ENCODE measurements at places on chromosomes 12 and 14.

DNA sequence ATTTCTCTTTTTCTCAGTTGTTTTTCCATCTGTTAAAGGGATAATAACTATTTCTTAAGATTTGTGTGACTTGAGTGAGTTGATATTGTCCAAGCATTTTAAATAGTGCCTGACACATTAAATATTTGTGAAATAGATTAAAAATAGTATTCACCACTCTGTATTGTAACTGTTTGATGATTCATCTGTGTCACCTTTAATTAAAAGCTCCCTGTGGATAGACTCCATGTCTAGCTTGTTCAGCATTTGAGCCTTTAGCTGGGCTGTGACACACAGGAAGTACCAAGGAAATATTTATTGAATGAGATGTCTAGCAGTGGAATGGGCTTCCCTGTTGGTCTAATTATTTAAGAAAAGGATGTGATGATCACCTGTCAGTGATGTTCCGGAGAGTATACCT, 1.8 kb upstream of the GLIPR1L2 start:
- DNase-seq = no peak

- no peak for DNase-seq
These were observed 9.6 kb downstream of the CNOT2 start for GRCh38 chr12:70252832-70253231.

- DNase-seq = no peak
These were observed 1.5 kb upstream of the NINJ2 start for GRCh38 chr12:664779-665092.

- no peak for DNase-seq
These were observed 6.3 kb downstream of the MTHFD1 start for GRCh38 chr14:64394423-64394822.

All from posterior vena cava (tissue), 2 donors.